NCI-H524 treated with DMSO at 0.1 percent for 48 hours (cell line): ENCODE measurements at places on chromosomes 16 and 17.

DNA sequence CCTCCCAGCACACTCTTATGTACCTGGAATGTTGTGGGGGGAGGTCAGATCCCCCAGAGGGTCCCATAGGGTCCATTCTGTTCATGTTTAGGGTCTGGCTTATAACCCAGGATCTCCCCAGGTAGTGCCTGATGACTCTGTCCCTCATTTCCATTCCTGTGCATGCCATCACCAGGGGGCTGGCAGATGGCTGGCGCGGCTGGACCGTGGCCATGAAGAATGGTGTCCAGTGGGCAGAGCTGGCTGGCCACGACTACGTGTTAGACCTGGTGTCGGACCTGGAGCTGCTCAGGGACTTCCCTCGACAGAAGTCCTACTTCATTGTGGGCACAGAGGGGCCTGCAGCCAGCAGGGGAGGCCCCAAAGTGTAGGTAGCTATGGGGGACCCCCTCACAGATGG lies 35.0 kb upstream of the ALKBH5 start:
- no peak for DNase-seq

- DNase-seq = peak; percentile 36
These were observed 92.0 kb upstream of the CDH5 start for GRCh38 chr16:66274335-66275110.

DNA sequence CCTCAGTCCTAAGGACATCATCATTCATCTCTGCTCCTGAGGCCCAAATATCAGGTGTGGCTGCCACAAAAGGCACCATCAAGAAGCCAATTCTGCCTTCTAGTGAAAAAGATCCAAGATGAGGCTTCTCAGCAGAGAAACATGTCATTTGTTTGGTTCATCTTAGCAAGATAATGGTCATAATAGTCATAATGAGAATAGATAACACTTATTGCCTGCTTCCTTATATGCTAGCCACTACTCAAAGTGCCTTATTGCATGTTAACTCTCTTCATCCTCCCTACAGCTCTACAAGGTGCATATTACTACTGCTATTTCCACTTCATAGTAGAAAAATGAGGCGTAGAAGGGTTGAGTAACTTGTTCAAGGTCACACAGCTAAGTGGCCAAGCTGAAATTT lies 45.0 kb upstream of the MRPS23 start:
- no peak for DNase-seq

DNA sequence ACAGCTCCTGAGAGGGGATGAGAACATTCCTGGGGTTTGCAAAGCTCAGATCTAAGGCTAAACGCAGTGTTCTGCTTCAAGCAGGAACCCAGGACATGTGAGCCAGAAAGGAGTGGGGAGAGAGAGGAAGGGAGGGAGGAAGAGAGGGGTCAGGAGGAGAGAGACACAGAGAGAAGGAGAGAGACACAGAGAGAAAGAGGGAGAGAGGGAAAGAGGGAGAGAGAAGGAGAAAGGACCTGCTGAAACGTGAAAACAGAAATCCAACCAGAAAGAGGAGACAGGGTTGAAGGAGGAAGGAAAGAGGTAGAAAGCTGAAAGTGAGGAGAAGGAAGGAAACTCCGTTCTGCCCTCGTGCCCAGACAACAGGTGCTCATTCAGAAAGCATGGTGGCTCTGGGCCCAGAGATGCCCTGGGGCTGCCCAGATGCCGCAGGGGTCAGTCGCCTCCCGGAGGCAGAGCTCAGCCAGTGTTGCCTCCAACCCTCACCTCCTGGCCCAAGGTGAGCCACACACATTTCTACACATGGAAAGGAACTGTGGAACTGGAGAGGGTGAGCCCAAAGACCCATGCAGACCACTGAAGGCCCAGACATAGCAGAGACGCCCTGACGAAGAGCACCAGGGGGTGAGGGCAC lies 49.0 kb upstream of the ENPP7 start:
- no peak for DNase-seq

GRCh38 chr16:10617662-10618420 lies 37.4 kb upstream of the EMP2 start:
- DNase-seq = no peak

- DNase-seq = peak; percentile 10
These were observed 52.8 kb downstream of the TOM1L2 start for GRCh38 chr17:17919169-17920107.

- DNase-seq = no peak
These were observed 792 bp downstream of the PPP1R9B start for GRCh38 chr17:50149417-50150353.

GRCh38 chr16:4200000-4200780 lies 41.7 kb downstream of the SRL start:
- DNase-seq = no peak
